Fibroblast of lung (primary cell): ENCODE measurements at places on chromosomes 16 and 17. TPM values are rescaled to one million over a fixed set of nuclear protein-coding genes. Genes with fewer than 3 reads are reported as not detected.

The SMPD3 gene
- under 0.01 TPM in 2 replicates for total RNA-seq

The GPR139 gene
- total RNA-seq, result not detected in 2 replicates

The CCL1 gene
- not detected in 2 replicates for total RNA-seq

The FOXL1 gene
- 24.1 and 27.4 TPM in 2 replicates for total RNA-seq

The LLGL2 gene
- total RNA-seq, result 0.26 and 0.33 TPM in 2 replicates

The IL17C gene
- total RNA-seq, result not detected in 2 replicates

The HBA1 gene
- not detected in 2 replicates for total RNA-seq

The TSPOAP1 gene
- 4.0 and 4.9 TPM in 2 replicates for total RNA-seq

The KCNJ18 gene
- total RNA-seq, result not detected in 2 replicates

The BHLHA9 gene
- not detected in 2 replicates for total RNA-seq

The KRTAP3-2 gene
- total RNA-seq, result not detected in 2 replicates

The OR1A2 gene
- not detected in 2 replicates for total RNA-seq

The TBC1D3E gene
- not detected in 2 replicates for total RNA-seq

The CCL16 gene
- not detected in 2 replicates for total RNA-seq

The EFNB3 gene
- total RNA-seq, result 0.26 and 0.33 TPM in 2 replicates

The CEMP1 gene
- total RNA-seq, result not detected in 2 replicates

The HAP1 gene
- 0.17 and 0.26 TPM in 2 replicates for total RNA-seq

The FBXL16 gene
- total RNA-seq, result not detected in 2 replicates

The MYO15B gene
- 4.6 and 14.4 TPM in 2 replicates for total RNA-seq

The TBL3 gene
- 20.0 and 23.9 TPM in 2 replicates for total RNA-seq

The RAB40C gene
- 9.8 and 11.6 TPM in 2 replicates for total RNA-seq

The CHRNE gene
- 0.51 and 0.66 TPM in 2 replicates for total RNA-seq

The GP1BA gene
- total RNA-seq, result not detected in 2 replicates

The USP6 gene
- not detected in 2 replicates for total RNA-seq

The CTRB2 gene
- not detected in 2 replicates for total RNA-seq

The KRTAP1-1 gene
- not detected in 2 replicates for total RNA-seq

The HSD11B2 gene
- under 0.01 TPM in 1 of 2 replicates, not detected in the other for total RNA-seq

The PRDM7 gene
- not detected in 2 replicates for total RNA-seq

The NPIPB9 gene
- total RNA-seq, result 1.7 and 1.8 TPM in 2 replicates

The SLC35G6 gene
- not detected in 2 replicates for total RNA-seq

The KDM6B gene
- 9.4 and 12.3 TPM in 2 replicates for total RNA-seq

The MEIOB gene
- total RNA-seq, result not detected in 2 replicates

The PRR29 gene
- 0.17 and 0.26 TPM in 2 replicates for total RNA-seq

The SKAP1 gene
- total RNA-seq, result not detected in 2 replicates

The PPP1R1B gene
- total RNA-seq, result under 0.01 and 0.26 TPM in 2 replicates

The KRT16 gene
- not detected in 2 replicates for total RNA-seq

The TMEM92 gene
- total RNA-seq, result under 0.01 TPM in 1 of 2 replicates, not detected in the other

The CCL4L2 gene
- total RNA-seq, result not detected in 2 replicates
